ENCODE measurements at places on chromosomes 7 and 10. TPM values are rescaled to one million over a fixed set of nuclear protein-coding genes. Genes with fewer than 3 reads are reported as not detected.

GRCh38 chr7:44944821-44945220, 34.0 kb downstream of the MYO1G start:
- no peak overlapping the region for H3K27ac ChIP-seq
- H3K4me3 ChIP-seq: no peak overlapping the region
- no peaks in the 10 kb centered on the region for H3K36me3 ChIP-seq
- no peaks in the 10 kb centered on the region for H3K4me1 ChIP-seq
- H3K27me3 ChIP-seq: no peaks in the 10 kb centered on the region

GRCh38 chr10:105146436-105146835, 505.3 kb downstream of the SORCS3 start:
- no peak overlapping the region for H3K27ac ChIP-seq
- no peaks in the 10 kb centered on the region for H3K27me3 ChIP-seq

Gene VAX1
- not detected for total RNA-seq

Gene PTF1A
- total RNA-seq: not detected

Data from uterus (tissue), 4 donors.